ENCODE measurements at places on chromosomes 12 and 14.

DNA sequence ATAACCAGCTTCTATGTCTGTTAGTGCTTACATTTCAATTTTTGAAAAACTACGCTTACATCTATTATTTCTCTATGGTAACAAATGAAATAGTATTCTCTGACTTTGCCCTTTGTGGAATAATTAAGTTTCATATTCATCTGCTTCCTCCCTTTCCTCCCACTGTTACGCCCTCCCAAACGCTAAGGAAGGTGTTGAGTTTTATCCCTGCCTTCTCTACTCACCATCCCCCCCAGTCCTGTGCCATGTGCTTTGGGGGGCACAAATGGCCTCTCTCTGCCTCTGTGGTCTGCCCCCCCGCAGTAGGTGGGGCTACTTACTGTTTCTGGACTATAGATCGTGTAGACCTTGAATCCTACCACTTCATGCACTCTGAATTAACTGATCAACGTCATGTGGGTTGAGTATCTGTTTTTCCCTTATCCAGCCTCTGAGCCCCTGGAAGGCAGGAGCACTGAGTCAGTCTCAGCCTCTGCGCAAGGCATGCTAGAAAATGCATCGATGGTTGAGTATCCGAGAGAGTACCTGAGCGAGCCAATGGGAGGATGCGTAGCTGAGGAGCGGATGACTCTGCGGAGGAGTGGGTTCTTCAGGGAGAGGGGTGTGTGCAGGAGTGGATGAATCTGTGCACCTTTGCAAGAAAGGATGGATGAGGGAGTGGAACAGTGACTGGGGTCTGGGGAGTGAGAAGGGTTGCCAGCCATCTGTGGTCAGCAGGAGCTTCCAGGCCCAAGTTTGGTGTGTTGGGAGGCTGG lies 114.5 kb upstream of the RTL1 start:
- no peak for DNase-seq

- DNase-seq, result peak; percentile 37
Observed at GRCh38 chr12:95205685-95206084, 11.6 kb downstream of the FGD6 start.

- no peak for DNase-seq
Observed at GRCh38 chr14:41597647-41598046, 9.0 kb upstream of the LRFN5 start.

- no peak for DNase-seq
Observed at GRCh38 chr12:46100551-46101484, 110.4 kb upstream of the SCAF11 start.

GRCh38 chr12:7787574-7788293 lies 1.5 kb upstream of the NANOG start:
- no peak for DNase-seq

DNA sequence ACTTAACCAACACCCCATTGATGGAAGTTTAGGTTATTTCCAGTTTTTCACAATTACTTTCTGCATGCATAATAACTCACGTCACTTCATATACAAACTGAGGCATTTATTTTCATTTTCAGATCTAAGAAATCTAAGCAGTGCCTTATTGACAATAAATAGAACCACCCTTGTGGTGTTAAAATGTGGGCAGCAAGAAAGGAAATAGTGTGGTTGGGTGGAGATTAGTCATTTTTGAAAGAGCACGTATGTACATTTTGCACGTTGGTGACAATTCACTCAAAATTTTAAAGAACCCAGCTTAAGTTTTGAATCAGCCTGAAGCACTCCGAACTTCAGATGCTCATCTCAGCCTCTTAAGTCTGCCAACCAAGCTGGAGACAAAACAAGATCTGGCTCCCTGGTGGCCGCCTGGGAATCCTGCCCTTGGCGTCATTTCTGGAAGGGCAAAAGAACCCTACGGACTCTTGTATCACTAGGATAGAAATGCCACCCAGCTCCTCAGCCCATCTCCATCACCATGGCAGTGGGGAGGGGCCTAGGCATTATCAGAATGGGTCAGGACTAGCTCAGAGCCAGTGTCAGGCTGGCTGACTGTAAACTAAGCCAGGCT lies 89.5 kb upstream of the BCL2L14 start:
- peak; percentile 69 for DNase-seq

DNA sequence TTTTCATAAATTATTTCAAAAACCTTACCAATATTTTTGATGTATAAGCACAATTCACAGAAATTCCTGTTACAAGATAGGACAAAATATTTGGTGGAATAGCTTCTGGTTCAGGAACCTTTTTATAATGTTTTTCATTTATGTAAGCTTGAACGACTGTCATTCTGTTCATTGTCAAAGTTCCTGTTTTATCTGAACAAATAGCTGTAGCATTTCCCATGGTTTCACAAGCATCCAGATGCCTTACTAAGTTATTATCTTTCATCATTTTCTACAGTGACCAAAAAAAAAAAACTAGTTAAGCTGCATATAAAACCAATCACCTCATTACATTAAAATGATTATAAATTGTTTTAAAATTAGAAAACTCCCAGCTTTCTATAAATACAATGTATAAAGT lies 87.1 kb downstream of the ATP2B1 start:
- DNase-seq, result peak; percentile 60

GRCh38 chr12:50787618-50788017 lies 23.7 kb downstream of the ATF1 start:
- no peak for DNase-seq

- peak; percentile 90 for DNase-seq
Observed at GRCh38 chr14:76929927-76930326, 98.6 kb downstream of the IRF2BPL start.

DNA sequence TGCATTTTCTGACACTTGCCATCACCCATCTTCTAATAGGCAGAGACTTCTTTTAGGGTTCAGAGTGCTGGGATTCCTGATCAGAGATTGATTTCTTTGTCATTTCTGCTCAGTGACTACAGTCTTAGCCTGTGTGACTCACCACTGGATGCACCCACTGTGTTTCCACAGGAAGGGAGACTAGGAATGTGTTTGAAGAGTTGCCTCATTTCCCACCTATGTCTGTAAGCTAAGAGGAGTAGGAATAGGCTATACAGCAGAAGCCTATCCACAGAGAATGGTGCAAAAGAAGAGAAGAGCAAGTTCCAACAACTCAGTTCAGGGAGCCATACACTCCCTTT lies 60.2 kb upstream of the ACTN1 start:
- DNase-seq, result no peak

DNA sequence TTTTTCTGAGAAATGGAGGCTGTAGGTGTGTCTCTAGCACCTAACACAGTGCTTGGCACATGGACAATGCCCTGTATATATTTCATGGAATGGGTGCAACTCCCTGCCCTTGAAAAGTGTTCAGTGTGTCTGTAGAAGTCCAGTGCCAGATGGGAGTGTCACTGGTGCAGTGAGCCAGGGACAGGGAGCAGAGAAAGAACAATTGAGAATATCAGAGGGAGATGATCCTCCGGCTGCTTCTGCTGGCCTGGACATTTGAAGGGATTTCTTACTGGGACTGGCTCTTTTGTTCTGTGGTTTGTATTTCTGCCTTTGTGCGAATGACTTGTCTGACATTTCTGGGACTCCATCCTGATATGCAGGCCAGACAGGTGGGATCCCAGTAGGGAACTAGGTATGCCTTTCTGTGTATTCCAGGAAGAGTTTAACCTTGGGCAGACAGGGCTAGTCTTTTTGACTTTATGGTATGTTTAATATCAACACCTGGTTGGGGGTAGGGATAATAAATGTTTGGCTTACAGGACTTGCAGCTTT lies 328.0 kb downstream of the NRXN3 start:
- DNase-seq, result no peak

DNA sequence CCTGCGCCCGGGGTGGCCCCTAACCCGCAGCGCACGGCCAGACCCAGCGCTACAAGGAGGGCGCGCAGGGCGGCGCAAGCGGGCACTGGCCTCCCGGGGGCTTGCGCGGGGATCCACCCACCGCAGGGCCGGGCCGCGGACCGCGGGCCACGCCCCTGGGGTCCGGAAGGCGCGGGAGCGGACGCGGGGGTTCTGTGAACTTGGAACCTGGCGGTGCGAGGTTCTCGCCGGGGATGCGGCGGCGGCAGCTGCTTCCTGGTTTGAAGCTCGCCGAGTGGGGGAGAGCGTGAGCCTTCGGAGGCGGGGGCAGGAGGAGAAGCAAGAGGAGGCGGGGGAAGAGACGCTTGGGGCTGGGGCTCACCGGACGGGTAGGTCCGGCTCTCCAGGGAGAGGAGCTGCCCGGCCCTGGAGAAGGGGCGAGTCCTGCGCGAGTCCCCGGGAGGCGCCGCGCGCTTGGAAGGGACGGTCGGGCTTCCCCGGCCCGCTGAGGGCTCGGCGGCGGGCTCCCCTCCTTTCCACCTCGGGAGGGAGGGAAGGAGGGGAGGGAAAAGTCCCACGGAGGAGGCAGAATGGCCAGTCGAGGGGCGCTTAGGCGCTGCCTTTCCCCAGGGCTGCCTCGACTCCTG lies at the start of gene PRKCH:
Gene PRKCH (plus strand): TSS at position 195 of the 626 bp plus-strand sequence. CDS start 523 bp downstream, outside the sequence.
- DNase-seq, result peak; percentile 90

GRCh38 chr14:68619790-68620574 lies 172.9 kb downstream of the ZFP36L1 start:
- DNase-seq, result peak; percentile 54

- no peak for DNase-seq
Observed at GRCh38 chr12:11739980-11740577, 90.6 kb downstream of the ETV6 start.

DNA sequence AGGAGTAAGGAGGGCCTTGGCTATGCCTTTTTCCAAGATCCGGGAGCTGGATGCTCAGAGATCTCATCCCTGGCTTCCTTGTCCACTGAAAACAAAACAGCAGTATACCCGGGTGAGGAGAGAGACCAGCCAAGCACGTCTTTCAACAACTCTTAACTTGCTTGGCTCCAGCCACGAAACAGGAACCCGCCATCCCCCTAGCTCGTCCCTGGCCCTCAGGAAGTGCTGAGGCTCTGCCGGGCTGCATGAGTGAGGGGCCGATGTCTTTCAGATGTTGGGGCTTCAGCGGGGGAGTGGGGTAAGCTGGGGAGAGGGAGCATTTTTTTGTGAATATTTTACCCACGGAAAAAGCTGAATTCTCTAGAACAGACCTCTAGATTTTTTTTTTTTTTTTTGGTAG lies 231.1 kb downstream of the CACNA1C start:
- DNase-seq, result peak; percentile 66

DNA sequence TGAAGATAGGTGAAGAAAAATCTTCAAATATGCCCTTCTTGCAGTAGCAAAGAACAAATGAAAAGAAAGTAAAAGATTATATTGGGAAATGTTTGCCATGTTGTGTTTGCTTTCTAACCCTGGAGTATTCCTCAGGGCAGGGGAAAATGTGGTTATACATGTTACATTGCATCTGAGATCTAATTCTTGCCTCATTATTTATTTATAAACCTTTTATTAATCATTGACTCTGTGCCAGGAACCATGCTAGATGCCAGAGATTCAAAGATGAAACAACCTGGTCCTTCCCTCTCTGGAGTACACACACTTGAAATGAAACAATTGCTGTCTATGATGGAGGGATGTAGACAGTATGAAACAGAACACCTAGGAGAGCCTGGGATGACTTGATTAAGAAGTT lies 128.1 kb upstream of the HMGA2 start:
- no peak for DNase-seq

GRCh38 chr12:69906411-69907216 lies 81.6 kb downstream of the MYRFL start:
- no peak for DNase-seq

- DNase-seq, result no peak
Observed at GRCh38 chr12:30416631-30417030, 279.0 kb downstream of the IPO8 start.

DNA sequence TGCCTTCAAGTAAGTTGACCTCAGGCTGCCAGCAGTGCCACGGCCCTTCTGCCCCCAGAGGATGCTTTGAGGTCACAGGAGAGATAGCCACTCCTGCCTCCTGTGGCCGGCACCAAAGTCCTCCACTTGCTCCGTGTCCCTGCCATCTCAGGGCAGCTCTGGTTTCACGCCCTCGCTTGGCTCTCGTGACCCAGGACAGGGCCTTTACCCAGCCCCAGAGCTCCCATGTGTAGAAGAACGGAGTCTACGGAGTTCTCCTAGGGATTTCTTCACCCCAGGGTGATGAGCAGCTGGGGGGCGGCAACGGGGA lies 178.1 kb downstream of the ADGRD1 start:
- DNase-seq, result no peak

DNA sequence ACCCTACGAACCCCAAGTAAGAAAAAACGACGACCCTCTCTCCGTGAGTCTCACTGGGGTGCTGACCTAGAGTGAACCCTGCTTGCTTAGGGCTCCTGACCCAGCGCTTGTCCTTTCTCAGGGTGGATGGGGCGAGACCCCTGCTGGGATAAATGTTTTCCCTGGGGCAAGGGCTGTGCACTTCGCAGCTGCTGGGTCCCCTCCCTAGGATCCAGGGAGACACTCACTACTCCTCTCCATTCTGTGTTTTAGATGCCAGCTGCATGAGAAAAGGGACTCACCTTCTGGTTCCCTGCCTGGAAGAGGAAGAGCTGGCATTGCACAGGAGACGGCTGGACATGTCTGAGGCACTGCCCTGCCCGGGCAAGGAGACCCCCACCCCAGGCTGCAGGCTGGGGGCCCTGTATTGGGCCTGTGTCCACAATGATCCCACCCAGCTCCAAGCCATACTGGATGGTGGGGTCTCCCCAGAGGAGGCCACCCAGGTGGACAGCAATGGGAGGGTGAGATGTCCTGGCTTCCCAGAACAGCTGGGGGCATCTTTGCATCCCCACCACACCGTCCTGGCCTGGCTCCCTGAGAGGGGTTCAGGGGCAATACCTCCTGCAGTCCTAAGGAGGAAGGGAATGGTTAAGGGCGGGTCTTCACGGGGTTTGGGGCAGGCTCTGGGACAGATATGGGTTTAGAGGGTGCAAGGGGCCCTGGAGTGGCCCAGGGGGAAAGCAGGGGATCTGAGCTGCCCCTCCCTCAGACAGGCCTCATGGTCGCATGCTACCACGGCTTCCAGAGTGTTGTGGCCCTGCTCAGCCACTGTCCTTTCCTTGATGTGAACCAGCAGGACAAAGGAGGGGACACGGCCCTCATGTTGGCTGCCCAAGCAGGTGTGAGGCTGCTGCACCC lies 663 bp downstream of the ANKRD33 start:
- DNase-seq, result no peak

DNA sequence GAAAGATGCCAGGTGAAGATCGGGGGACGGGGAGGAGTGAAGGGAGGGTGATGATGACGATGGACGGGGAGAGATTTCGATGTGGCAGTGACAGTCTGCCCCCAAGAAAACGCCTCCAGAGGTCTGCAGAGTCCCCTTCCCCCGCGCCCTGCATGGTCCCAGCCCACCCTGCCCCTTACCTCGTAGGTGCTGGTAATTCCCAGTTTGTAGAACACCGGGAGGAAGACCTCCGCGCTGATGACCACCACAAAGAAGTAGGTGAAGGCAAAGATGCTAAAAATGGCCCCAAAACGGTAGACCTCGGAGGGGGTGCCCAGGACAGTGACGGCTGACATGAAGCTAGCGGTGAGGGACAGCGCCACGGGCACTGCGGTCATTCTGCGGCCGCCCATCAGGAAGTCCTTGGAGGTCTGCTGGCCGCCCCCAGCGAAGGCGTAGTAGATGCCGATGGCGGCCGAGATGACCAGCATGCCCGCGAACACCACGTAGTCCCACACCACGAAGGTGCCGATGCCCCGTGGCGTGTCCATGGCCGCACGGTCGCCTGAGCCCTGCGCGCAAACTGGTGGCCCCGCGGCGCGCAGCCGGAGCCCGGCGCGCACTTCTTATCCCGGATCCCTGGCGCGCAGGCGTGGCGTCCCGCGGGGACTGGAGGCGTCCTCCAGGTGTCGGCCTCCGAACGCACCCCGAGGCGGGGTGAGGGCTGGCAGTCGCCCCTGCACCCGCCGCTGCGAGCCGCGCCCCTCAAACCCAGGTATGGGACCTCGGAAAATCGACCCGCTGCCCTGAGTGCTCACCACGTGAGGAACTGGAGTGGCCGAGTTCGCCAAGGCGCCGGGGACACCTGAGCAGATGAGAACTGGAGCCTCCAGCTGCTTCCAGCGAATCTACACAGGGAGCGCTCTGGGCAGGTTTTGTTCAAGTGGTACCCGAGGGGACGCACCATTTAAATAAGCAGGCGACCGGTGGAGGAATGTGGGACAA lies at the start of gene SLC5A8:
Gene SLC5A8 (minus strand): TSS at position 920 of the 984 bp plus-strand sequence. CDS start 390 bp downstream, at position 530.
- no peak for DNase-seq

All from hematopoietic multipotent progenitor cell treated with erythropoietin and hydrocortisone succinate and interleukin-3 and kit ligand, for 4 days (in vitro differentiated cells).